ENCODE measurements at places on chromosomes 3 and 15.

GRCh38 chr3:188915127-188915526 lies 256.6 kb upstream of the TPRG1 start:
- no peak for DNase-seq

GRCh38 chr3:139317660-139318430 lies 26.0 kb upstream of the MRPS22 start:
- DNase-seq = no peak

DNA sequence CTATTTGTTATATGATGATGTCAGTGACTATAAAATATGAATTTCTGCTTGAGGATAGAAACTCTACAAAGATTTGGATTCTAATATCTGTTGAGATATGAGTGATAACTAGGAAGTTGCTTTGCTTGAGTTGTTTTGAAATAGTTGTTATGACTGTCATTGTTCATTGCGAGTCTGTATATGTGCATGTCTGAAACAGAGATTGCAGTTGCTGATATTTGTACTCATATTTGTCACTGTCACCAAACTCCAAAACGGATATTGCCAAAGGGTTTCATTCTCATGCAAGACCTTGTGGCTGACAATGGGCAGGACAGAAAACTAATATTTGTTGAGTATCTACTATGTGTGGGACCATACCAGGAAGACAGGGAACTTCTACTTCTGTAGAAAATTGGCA lies 240.2 kb downstream of the CD47 start:
- DNase-seq = no peak

DNA sequence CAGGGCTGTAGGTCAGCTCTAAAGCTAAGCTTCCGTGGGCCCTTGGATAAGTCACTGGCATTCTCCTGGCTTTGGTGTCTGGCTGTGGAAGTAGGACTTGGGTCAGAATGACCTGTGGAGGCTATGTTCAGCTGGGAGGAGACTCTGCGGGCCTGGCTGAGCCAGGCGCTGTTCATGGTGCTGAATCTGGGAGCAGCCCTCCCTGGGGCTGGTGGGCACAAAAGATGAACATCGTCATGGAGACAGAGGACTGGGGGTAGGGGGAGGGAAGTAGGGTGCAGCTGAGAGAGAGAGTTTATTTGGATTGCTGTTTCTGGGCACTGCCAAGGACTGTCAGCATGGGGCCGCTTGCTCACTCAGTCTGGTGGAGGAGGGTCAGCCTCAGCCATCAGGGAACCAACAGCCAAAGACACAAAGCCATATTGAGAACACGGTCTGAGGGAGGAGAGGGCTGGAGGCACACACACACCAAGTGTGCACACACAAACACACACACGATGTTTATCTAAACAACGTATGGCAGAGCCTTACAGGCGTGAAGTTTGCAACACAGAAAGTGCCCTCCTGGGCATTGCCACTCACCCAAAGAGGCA lies 120.7 kb upstream of the LINGO1 start:
- DNase-seq = no peak

DNA sequence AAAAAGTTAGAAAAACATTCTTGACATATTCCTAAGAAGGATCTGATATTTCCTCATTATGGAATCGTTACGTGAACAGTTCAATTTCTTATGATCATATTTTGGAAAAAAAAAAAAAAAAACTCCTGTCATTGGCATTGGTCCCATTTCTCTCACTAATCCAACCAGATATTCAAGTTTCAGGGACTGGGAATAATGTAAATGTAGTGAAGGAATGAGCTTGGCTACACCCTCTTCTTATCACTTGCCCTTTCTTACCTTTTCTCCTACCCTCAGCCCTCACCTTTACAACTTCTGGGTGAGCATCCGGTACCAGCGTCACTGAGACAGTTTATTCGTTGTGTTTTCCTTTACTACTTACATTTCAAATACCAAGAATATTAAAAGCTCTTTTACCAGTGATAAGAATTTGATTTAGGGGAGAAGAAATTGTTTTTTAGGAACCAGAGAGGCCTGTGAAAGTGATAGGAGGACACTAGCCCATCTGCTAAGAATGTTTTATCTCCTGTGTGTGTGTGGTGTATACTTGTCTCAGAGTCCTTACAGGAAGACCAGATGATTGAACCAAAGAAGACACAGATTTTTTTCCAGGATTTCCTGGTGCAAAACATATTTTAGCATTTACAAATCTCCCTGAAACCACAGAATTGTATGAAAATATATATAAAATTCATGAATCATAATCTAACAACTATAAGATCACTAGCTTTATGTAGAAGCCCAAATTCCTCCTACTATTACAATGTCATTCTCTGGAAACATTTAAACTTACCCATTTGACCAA lies 946.7 kb downstream of the ZPLD1 start:
- no peak for DNase-seq
